ENCODE measurements at places on chromosomes 2 and 18.

GRCh38 chr2:241724975-241725870 lies 9.2 kb upstream of the D2HGDH start:
- DNase-seq = no peak

GRCh38 chr2:117019357-117019756 lies 795.1 kb upstream of the DDX18 start:
- no peak for DNase-seq

- no peak for DNase-seq
Observed at GRCh38 chr2:237490009-237490711, 3.1 kb downstream of the MLPH start.

DNA sequence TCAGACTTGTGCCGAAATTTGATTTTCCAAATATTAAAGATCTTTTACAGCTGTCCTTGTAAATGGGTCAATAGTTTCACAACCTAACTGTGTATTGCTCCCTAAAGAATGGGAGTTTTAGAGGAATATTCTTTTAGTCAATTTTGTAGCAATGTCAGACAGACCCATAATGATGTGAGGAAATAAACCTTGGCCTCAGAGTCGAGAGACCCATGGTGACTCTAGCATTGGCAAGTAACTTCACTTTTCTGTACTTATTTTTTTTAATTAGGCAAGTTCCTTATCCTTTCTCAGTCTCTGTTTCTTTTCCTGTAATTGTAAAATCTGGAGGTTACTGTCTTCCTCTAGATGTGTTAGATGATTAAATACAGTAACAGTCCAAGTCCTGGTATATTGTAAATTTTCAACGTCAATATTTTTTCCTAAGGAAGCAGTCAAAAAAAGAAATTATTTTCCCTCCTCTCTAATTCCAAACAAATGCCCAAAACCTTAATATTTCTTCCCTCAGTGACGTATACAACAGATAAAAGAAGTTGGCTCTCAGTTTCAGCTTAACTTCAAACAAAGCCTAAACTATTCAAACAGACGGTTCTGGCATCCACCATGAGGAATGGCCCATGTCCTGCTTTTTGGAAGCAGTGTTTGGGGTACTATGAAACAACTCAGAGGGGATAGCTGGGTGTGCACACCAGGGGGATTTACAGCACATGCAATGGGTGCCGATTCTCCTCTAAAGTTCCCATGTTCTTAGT lies 466.7 kb downstream of the TNS1 start:
- DNase-seq = no peak

DNA sequence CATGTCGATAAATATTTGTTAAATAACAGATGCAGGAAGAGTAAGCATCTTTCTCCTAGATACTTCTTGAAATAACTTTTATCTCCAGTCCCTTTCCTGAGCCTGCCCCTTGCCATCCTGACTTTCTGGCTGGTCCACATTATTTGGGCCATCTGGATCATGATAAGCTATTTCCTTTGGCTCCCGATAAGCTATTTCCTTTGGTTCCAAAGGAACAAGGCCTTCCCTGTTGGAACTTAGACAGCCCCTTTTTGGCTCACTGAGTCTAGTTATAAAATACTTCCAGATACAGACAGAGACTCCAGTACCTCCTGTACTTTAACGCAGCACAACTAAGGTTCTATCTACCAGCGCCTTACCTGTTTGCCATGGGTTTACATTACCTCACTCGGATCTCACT lies 205.3 kb upstream of the CCDC150 start:
- no peak for DNase-seq

DNA sequence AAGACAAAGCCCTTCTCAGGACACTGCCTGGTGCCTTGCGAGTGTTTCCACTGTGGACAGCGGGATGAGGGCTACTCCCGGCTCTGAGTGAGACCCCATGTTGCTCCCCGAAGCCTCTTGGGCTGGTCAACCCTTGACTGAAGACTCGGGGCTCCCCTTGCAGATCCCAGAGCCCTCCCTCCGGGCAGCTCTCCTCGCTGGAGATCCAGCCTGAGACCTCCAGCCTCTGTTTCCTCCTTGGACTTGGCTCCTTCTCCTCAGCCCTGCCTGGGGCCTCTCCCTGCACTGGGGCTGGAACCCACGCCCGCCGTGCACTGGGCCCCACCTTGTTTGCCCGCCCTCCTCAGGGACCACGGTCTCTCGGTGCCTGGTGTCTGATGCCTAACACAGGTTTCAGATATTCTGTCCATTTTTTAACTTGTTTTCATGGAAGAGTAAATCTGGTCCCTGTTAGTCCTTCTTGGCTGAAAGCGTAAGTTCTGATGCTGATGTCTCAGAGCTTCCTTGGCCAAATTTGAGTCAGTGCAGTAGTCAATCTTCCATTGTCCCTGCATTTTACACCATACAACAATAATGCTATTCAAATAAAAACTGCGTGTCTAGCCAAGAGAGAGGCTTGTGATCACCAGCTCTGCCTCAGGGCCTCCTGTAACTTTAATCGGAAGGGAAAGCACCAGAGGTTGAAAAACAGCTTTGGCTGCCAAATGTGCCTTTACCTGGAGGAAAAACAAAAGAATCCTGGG lies 139.3 kb upstream of the CTDP1 start:
- peak; percentile 36 for DNase-seq

DNA sequence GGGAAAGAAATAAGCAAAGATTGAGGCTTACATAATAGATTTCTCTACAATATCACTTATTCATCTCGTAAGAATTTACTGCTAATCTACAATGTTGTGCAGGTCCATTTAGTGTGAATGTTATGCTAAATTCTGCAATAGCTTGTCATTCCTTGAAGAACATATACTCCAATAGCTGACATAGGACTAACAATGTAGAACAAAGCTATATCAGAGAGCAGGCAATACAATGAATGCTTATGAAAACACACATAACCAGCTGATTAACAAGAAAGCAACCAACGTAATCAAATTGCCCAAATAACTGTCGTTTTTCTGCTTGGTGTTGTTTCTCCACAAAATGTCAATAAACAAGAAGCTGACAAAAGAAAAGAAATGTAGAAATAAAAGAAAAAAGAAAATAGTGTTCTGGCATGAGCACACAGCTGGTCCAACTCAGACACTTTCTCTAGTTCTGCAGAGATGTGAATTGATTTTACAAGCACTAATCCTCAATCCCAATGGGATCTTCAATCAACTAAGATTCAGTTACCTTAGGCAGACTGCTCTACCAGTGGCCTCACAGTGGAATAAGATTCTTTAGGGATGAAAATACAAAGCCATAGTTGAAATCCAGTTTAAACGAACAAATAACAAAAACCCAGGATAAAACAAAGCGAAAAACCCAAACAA lies 1024.7 kb upstream of the PIK3C3 start:
- no peak for DNase-seq

- DNase-seq = no peak
Observed at GRCh38 chr2:232502911-232503808, 15.5 kb upstream of the ECEL1 start.

- no peak for DNase-seq
Observed at GRCh38 chr2:7325186-7325585, 408.0 kb downstream of the RNF144A start.

DNA sequence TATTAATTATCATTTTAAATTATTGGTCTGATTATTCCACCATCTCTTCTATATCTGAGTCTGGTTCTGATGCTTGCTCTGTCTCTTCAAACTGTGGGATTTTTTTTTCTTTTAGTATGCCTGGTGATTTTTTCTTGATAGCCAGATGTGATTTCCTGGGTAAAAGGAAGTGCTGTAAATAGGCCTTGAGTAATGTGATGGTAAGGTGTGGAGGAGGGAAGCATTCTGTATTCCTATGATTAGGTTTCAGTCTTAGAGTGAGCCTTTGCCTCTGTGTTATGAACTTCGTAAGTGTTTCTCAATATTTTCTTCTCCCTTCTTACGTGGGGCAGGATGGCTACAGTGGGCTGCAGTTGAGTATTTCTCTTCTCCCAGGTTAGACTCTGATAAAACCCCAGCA lies 103.0 kb downstream of the EHBP1 start:
- DNase-seq = no peak

DNA sequence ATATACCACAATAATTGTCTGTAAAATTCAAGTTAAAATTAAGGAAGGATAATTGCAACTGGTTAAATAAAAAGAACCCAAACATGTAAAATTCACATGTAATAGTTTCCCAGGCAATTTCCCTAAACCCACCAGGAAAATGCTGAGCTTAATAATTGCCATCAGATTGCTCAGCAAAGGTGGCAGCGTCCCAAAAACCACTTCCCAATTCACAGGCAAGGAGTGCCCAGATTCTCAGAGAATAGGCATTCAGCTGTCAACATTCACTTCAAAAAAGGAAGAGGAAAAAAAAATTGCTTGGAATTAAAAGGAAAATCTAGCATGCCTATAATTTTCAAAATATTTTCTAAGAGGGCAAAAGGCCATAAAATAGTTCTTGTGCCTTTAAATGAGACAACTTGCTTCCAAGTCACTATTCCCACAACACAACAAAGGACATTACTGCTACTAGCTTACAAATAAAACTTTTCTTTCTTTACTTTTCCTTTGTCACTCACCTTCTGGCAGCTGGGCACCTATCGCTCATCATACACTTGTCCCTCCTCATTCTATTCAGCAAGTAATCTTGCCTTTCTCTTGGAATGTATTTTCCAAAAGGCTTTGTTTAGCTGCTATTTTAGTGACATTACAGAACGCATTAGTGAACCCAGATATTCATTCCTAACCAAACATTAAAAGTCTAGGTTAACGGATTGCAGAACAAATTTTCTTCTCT lies 15.2 kb downstream of the SRBD1 start:
- peak; percentile 10 for DNase-seq

Measured in midbrain (tissue), 1 donor.